Endothelial cell (in vitro differentiated cells): ENCODE measurements at places on chromosomes 6 and 20.

DNA sequence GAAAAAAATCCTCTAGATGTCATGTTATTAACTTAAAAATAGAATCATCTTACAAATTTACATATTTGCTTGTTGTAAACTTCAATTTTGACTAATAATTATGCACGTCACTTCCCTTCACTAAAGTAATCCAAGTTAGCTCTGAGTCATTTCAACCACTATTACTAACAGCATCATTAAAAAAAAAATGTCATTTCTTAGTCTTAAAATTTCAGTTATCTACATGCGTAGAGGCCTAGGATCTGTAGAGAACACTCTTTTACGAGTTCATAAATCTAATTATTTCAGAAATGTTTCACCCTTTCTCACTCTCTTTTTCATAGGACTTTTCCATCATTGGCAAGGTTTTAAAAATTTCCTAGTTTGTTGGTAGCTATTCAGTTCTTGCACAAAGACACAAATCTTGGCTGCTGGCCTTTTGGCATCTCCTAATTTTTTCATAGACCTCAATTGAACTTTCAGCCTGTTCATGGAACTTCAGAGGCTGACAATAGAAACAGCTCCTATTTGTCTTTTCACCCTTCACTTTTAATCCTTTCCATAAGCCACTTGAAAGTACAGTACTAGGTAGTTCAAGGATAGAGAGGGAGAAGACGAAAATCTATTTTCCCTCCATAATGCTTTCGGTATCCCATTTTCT is 61.5 kb downstream of the OGFRL1 start:
- DNase-seq, result no peak

DNA sequence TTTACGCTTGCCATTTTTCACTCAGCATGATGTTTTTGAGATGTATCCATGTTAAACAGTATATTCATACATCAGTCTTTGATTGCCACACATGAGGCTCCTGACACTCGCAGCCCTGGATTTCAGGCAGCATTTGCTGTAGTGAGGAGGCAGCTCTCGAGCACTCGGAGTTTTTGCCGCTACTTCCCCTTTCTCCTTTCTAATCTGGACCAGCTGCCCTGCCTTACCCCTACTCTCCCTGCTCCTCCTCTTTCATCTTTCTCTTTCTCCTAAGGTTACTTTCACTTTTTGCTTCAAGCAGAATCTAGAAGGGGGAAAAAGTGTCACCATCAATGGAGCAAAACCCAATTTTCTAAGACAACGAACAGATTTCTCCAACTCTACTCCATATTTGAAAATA is 5.9 kb upstream of the CST3 start:
- DNase-seq, result no peak

- no peak for DNase-seq
Measured at GRCh38 chr6:82015043-82015442, 232.5 kb downstream of the IBTK start.

GRCh38 chr6:96657344-96657743 is 94.4 kb downstream of the FHL5 start:
- DNase-seq, result no peak

GRCh38 chr6:31958412-31958740 is 395 bp downstream of the NELFE start:
- DNase-seq, result no peak

- DNase-seq, result no peak
Measured at GRCh38 chr20:33992145-33992922, 1.4 kb upstream of the RALY start.
